ENCODE measurements at places on chromosomes 2 and 18.

DNA sequence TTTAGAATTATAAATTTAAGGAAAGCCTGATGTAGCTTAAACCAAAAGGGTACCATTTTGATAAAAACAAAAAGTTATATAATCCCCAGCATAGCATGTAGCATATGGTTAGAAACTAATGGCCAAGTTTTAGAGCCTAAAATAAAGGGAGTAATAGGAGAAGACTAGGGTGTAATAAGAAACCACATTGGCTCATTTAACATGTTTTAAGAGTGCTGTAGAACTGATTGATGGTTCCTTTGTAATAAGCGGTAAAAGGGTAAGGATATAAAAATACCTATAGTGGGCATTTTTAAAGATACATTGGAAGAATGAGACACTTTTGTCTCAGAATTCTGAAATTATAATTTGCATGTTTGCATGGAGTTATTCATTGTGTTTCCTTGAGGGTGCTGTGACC is 1.9 kb downstream of the PSMA8 start:
- no peak for DNase-seq

- no peak for DNase-seq
Observed at GRCh38 chr2:9984871-9985480, 33.5 kb downstream of the GRHL1 start.

DNA sequence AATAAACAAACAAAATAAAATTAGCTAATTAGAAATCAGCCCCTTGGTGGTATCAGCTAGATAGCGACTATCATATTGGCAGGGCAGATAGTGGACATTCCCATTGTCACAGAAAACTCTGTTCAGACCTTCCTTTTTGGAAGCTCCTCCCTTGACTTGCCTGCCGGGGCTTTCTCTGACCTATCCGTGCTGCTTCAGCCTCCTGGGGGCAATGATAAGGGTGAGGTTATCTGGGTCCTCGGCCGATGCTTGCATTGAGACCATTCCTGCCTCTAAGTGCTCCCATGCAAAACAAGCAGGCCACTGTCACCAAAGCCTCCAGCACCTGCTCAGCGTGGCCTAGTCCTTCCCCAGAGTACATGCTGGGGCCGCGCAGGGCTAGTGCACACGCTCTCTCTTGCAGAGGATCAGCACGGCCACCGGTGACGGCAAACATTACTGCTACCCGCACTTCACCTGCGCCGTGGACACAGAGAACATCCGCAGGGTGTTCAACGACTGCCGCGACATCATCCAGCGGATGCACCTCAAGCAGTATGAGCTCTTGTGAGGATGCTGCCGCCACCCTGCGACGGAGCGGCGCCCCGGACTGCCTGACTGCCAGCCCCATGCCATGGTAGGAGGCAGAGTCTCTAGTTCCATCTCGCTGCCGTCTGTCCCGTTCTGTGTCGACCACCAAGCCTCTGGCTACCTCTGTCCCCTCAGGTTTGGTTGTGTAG is 27.4 kb downstream of the MPPE1 start:
- DNase-seq, result no peak

DNA sequence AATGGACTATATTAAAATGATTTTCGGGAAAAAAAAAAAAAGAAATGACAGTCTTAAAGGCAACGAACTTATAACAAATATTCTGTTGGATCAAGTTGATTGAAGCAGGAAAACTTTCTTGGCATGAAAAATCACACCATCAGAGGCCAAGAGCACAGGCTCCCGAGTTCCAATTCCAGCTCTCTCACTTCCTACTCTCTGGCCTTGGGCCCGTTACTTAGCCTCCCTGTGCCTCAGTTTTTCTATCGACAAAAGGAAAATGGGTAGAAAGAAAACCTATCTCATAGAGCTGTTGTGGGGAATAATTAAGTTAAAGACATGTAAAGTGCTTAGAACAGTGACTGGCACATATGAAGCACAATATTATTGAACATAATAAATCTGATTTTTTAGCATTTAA is 74.2 kb downstream of the HNRNPLL start:
- no peak for DNase-seq

DNA sequence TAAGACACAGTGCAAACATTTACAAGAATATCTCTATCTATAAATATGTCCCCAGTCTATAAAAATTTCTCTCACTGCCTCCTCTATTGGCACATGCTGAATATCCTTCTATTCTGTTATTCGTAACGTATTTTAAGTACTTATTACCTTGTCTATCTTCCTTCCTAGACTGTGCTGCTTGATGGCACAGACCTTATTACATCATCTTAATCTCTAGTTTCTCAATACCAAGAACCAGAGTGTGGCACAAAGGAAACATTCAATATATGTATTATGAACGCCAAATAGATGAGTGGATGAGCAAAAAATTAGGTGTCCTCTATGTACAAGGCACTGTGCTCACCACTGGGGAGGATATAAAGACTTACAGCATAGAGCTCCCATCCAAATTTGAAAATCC is 282.8 kb downstream of the NBAS start:
- no peak for DNase-seq

- no peak for DNase-seq
Observed at GRCh38 chr18:37254236-37254754, 311.3 kb downstream of the CELF4 start.

DNA sequence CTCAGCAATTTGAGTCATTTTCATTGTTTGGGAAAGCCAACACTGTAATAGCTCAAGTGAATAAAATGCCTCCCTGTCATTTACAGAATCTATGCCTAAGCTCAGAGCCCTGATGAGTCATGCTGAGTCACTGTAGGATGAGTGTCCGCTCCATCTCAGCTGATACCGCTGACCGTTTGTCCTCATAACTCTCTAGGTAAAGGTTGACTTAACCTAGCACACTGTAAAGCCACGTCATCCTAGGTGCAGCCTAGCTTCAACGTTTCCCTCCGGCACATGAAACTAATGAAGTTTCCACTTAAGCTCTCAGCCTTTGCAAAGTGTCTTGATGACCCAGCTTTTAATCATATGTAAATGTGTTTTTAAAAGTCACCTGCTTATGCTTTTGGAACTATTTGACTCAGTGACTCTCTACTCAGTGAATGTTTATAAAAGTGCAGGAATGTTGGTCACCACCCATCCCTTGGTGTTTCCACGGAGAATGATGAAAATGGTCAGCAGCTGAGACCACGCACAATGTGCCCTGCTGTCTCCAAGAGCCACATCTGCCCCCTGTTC is 154.0 kb downstream of the PMAIP1 start:
- no peak for DNase-seq

DNA sequence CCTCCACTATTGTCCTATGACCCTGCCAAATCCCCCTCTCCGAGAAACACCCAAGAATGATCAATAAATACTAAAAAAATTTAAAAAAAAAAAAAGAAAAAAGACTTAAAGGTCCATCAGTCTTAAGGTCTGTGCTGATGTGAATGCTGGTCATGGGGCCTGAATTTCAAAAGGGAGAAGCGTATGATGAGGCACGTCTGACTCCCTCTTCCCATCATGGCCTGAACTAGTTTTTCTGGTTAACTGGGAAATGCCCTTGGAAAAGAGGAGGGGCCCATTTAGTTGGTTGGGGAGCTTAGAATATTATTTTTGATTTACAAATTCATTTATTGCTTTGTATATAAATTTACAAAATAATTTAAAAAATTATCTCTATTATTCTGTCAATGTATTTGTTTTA is 291.0 kb upstream of the CDH19 start:
- no peak for DNase-seq

GRCh38 chr2:236935083-236935482 is 150.6 kb upstream of the COPS8 start:
- no peak for DNase-seq

DNA sequence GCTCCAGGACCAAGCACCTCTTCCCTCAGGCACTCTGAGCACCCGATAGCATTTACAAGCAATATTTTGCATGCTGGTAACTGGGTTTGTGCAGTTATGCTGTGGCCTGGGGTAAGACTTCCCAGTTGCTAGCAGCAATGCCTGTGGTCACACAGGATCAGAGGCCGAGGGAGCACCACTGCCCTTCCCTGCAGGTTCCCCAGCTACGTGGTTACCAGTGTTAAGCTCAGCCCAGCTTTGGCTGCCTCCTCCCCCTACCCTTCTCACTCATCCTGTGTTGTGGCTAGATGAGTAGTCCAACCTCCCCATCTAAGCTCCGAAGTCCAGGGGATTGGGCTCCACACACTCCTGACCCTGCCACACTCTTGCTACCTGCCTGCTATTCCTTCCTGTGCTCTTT is 141.1 kb downstream of the CELF4 start:
- no peak for DNase-seq

- DNase-seq, result no peak
Observed at GRCh38 chr2:21696900-21697299, 573.1 kb downstream of the TDRD15 start.

- no peak for DNase-seq
Observed at GRCh38 chr18:68660354-68661183, 54.3 kb downstream of the TMX3 start.

DNA sequence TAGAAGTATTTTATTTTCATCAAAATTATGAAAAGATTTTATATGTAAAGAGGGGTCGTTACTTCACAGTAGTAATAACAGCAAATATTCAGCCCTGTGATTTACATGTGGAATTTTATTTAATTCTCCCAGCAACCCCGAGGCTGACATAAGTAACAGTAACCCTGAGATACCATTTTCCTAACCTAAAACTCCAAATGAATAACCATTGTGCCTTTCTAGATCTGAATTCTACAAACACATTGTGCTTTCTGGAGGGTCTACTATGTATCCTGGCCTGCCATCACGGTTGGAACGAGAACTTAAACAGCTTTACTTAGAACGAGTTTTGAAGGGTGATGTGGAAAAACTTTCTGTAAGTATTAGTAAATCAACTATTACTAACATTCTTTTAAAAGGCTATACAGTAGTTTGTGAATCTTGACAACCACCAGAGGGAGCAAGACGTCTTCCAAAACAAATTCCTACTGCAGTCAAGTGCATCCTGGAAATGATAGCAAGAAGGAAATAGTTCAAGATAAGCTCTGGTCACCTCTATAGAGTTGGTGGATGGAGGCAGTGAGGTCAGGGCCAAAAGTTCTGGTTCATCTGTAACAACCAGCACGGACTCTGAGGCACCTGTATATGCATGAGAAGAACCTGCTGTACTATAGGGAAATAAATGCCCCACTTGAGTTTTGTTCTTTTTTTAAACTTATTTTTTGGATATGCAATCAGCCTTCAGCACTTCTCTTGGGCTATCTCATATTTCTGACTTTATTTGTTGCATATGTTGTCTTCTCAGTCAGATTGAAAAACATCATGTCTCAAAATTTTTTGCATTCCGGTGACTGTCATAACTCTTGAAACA is 37.4 kb downstream of the ACTR2 start:
- DNase-seq, result no peak

DNA sequence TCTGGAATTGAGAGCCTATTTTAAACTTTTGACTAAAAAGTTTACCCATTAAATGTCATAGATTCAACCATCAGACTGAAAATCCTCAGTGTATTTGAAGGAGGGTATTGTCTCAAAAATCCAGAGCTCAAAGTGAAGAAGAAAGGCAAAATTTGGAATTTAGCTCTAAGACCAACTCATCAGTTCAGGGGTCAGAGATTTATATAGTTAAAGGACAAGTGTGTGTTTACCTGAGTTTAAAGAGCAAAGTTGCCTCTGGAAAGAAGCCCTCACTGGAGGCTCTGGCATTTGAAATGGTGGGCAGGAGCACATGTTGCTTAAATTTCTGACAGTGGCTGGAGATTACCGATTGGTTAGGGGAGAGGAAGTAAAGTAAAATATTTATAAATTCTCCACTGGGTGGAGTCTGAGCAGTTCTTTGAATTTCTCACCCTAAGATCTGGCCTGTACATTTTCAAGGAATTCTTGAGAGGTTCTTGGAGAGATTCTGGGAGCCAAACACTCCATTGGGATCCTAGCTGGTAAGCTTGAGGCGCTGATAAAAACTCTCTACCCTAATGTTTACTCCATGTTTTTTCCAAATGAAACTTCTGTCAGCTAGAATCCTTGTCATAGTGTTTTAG is at the start of gene KYNU:
Gene KYNU (plus strand): TSS at position 449 of the 623 bp plus-strand sequence. CDS start 7,704 bp downstream, outside the sequence.
- DNase-seq, result no peak
